ENCODE measurements at places on chromosomes 5 and 9.
A peak's percentile ranks its signal among the peaks of the same experiment; 100 is the strongest.

- DNase-seq, result no peak
These were observed 25.8 kb upstream of the TMEM250 start for GRCh38 chr9:136144450-136144849.

DNA sequence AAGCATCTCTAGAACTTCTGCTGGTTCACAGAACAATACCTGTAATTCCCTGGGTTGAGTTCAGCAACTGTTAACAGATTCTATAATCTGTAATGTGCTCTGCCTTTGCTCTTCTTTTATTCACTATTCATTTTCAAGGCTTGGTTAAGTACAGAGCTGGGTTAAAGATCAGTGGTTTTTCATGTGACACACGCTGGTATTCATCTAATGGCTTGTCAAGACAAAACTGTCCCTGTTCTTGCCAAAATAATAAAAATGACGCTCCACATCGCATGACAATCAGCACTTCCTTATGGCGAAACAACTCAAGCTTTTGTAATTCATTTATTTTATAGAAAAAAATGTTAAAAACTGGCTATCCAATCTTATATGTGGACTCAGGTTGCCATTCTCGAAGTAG is 137.9 kb downstream of the BNC2 start:
- DNase-seq, result no peak

- DNase-seq, result no peak
These were observed 23.9 kb downstream of the NR3C1 start for GRCh38 chr5:143379606-143380005.

DNA sequence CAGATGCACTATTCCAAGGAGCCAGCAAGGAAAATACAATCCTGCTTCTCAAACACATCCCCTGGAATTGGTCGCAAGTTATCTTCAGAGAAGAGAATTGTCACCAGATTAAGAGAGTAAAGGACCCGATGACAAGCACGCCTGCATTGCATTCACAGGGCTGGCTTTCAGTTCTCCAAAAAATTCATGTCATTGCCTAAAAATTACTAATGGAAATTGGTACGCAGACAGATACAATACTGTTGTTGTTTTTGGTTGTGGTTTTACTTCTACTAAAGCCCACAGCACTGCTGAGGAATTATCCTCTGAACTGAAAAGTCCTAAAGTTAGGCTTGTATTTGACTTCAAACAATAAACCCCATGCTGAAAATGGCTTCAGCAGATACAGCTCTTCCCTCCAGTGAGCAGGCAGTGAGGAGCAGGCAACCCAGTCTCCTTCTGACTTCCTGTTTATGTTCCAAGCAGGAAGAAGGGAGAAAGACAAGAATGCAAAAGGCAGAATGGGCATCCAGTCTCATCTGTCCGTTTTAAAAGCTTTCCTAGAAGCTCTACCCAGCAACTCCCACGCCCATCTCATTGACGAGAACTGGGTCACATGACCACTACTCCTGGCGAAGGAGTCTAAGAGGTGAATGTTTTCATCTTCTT is 80.6 kb upstream of the ZNF366 start:
- DNase-seq, result no peak

GRCh38 chr9:77175151-77175550 is 2.2 kb upstream of the VPS13A start:
- DNase-seq, result no peak

DNA sequence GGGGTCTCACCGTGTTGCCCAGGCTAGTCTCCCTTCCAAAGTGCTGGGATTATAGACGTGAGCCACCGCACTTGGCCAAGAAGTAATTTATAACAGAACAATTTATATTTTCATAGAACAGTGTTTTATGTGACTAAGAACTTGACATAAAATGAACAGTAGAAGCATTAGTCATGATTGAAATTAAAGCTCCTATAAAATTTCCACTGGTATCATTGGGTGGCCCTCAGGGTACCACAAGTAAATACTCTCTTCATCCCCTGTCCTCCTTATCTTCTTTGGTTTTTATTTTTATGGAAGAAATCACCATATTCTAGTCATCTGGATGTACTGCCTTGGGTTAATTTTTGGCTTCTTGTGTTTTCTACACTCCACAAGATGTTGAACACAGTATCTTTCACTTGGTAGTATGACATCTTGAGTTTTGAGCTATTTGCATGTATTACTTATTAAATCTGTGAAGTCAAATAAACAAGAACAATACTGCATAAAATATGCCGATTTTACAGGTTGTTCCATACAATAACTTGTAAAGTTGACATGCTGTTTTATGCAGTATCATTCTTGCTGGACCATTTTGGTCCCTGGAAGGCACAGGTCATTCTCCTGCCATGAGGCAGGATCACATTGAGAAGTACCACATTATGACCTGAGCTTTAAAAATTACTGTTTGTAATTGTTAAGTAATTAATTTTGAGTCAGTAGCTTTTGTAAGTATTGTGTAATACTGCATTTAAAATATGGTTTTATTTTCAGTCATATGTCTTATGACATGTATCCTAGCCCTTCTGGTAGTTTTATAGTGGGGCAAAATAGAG is 24.4 kb downstream of the LMNB1 start:
- no peak for DNase-seq

DNA sequence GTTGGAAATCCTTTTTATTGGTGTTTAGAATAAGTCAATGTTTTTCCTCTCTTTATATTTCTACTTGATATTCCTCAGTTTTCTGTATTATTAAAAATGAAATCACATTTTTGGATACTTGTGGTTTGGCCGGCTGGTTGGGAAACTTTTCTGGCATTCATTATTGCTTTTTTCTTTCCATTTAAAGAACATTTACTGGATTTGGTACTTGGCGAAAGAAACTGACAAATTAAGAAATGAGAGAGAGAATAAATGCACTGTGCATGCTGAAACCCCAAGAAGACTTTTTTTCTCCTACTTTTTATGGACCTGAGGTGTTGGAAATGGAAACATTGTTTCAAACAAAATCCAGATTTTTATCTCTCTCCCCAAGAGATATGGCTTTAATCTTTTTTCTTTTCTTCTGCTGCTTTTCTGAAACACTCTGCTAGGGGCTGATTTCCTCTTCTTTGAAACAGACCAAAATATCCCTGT is 128.4 kb downstream of the SNX18 start:
- no peak for DNase-seq

DNA sequence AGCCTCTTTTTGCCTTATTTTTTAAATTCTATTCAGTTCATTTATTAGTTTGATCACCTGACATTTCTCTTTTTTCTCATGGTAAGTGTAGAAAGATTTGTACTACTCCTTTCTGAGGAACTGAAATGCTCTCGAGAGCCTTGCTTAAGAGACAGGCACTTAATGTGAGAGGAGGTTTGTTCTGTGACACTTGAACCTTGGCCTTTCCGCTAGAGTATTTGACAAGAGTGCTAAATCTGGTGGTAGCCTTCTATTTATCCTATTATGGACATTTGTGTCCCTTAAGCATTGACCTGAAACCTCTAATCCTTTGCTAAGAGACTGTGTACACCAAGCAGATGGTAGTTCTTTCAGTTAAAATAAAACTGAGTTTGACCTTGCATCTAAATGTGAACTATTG is 805.0 kb upstream of the PTPRD start:
- no peak for DNase-seq

GRCh38 chr9:84271921-84272556 is 68.5 kb downstream of the SLC28A3 start:
- DNase-seq, result no peak

- no peak for DNase-seq
These were observed 1043.2 kb downstream of the CDH9 start for GRCh38 chr5:25995209-25995608.

DNA sequence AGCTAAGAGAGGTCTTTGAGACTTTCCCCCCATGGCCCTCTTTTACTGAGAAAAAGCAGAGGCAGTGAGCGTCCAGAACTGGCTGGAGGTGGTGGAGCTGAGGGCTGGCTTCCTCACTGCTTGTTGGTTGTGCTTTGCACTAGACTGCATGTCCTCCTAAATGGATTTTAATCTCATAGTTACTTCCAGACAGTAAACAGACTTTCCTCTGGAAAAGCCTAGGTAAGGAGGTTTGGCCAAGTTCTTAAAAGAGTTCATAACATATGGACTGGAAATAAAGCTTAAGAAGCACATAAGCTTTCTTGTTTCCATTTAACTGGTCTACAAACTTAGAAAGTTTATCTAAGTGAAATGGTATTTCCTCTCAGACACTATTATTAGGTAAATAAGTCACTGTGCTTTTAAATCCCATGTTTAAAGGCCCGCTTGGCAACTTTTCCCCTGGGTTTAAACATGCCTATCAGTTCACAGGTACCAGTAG is 2.0 kb downstream of the ASPN start:
- DNase-seq, result no peak

GRCh38 chr9:20309124-20309523 is 313.2 kb downstream of the MLLT3 start:
- no peak for DNase-seq

GRCh38 chr9:35981699-35982098 is 23.7 kb upstream of the OR2S2 start:
- no peak for DNase-seq

DNA sequence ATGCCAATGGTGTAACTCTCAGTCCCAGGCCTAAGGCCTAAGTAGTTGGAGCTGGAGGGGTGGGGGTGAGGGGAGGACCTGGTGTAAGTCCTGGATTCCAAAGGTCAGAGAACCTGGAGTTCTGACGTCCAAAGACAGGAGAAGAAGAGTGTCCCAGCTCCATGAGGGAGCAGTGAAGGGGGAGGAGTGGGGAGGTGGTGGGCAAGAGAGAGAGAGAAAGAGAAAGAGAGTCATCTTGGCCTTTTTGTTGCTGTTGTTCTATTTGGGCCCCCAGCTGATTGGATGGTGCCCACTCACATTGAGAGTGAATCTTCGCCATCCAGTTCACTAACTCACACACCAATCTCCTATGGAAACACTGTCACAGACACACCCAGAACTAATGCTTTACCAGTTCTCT is 198.9 kb downstream of the DAB2IP start:
- DNase-seq, result no peak

DNA sequence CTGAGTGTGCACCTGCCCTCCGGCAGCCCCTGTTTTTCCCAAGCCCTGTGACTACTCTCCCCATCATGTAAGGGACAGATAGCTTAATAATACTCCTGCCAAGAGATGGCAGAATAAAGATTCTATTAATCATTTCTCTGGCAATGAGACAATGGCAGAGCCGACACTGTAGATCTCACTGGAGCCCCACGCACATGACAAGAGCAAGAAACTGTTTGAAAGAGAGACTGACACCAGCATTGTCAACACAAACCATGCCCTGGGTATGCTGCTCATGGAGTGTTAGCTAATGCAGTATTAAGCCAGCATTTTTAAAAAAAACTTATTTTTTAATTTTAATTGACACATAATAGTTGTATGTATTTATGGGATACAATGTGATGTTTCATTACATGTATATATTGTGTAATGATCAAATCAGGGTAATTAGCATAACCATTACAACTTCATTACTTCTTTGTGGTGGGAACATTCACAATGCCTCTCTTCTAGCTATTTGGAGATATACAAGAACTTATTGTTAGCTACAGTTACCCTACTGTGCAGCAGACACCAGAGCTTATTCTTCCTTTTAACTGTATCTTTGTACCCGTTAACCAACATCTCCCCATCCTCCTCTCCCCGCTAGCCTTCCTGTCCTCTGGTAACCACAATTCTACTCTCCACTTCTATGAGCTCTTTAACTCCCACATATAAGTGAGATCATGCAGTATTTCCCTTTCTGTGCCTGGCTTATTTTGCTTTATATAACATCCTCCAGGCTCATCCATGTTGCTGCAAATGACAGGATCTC is 31.5 kb upstream of the SEMA4D start:
- peak; percentile 36 for DNase-seq

- no peak for DNase-seq
These were observed 167.5 kb downstream of the INSYN2B start for GRCh38 chr5:169812786-169813185.

GRCh38 chr5:134095887-134096589 is 18.4 kb upstream of the TCF7 start:
- DNase-seq, result no peak

- DNase-seq, result no peak
These were observed 15.5 kb upstream of the MGAT1 start for GRCh38 chr5:180817893-180818674.

Measured in CD4-positive, alpha-beta T cell treated with Interleukin-1 beta for 1 hour (primary cell).